ENCODE measurements at places on chromosomes 7 and 10. TPM values are rescaled to one million over a fixed set of nuclear protein-coding genes. Genes with fewer than 3 reads are reported as not detected.

Gene BRI3
- 143 TPM for total RNA-seq

Gene GATA3
- 5.9 TPM for total RNA-seq

Gene PON1
- total RNA-seq = 0.28 TPM

Gene SFRP5
- total RNA-seq = 2.4 TPM

Gene SPACDR
- total RNA-seq = 0.90 TPM

Data from A549 treated with DMSO at 1 μM for 4 hours (cell line).